ENCODE measurements at places on chromosomes 2 and 18. TPM values are rescaled to one million over a fixed set of nuclear protein-coding genes. Genes with fewer than 3 reads are reported as not detected.

Gene FABP1
- not detected for total RNA-seq

Gene FKBP1B
- total RNA-seq: 4.8 TPM

Gene GALNT3
- total RNA-seq: 0.24 TPM

Gene ZNG1B
- total RNA-seq: 29.1 TPM

Gene CNDP1
- not detected for total RNA-seq

Gene MAP4K4
- total RNA-seq: 56.4 TPM

Gene ANKRD30B
- total RNA-seq: not detected

Gene KLHL30
- 34.4 TPM for total RNA-seq

Gene CABYR
- total RNA-seq: 0.39 TPM

Gene TNS1
- 559 TPM for total RNA-seq

Gene SLC9A4
- total RNA-seq: not detected

Gene RESP18
- total RNA-seq: not detected

Gene SETBP1
- total RNA-seq: 24.1 TPM

Gene SAG
- not detected for total RNA-seq

Gene CHRNA1
- total RNA-seq: not detected

Gene CKAP2L
- total RNA-seq: not detected

Gene GULP1
- total RNA-seq: 14.4 TPM

Gene TUBA4B
- not detected for total RNA-seq

Gene ARMC9
- total RNA-seq: 3.8 TPM

Gene STAM2
- 31.0 TPM for total RNA-seq

Gene DHRS9
- total RNA-seq: 44.7 TPM

Gene RBM45
- total RNA-seq: 8.1 TPM

Gene LYG2
- not detected for total RNA-seq

Gene TMEM214
- 46.0 TPM for total RNA-seq

Gene CENPA
- total RNA-seq: not detected

Gene SEMA4F
- 5.3 TPM for total RNA-seq

Gene DPP4
- 0.61 TPM for total RNA-seq

Gene ELOA2
- not detected for total RNA-seq

Gene CCDC74B
- 2.2 TPM for total RNA-seq

Gene RAX
- total RNA-seq: not detected

Gene HS6ST1
- total RNA-seq: 23.0 TPM

Gene CIB4
- not detected for total RNA-seq

Gene CGREF1
- total RNA-seq: 6.9 TPM

Gene PLCD4
- total RNA-seq: 0.53 TPM

Gene NAT8
- total RNA-seq: not detected

Gene MYCN
- total RNA-seq: 0.40 TPM

Data from right cardiac atrium (tissue), 5 donors.